B cell (primary cell): ENCODE measurements at places on chromosomes 4 and X. TPM values are rescaled to one million over a fixed set of nuclear protein-coding genes. Genes with fewer than 3 reads are reported as not detected.

Gene CLNK
- total RNA-seq: 0.49 and 0.57 TPM in 2 replicates

DNA sequence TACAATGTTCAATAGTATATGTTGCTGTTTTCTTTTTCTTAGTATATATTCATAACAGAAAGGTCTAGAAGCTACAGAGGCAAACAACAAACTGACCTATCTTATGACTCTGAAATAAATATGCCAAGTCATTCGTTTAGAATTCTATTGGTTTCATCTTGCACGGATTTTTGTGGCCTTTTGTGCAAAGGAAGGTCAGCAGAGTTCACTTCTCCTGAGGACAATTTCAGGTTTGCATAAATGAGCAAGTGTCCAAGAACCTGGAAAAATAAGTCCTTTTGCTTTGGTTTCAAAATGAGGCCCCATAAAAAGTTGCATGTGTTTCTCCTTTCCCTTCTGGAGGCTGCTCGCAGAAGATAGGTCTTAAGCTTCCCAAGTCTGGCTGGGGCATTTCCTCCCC is 156.9 kb downstream of the APBB2 start:
- H3K4me1 ChIP-seq: no peaks in the 10 kb centered on the region
- H3K27me3 ChIP-seq: no peaks in the 10 kb centered on the region
- no peaks in the 10 kb centered on the region for H3K36me3 ChIP-seq

Gene PORCN
- total RNA-seq: 12.8 and 13.0 TPM in 2 replicates

GRCh38 chr4:25437926-25438325 is 60.9 kb downstream of the ANAPC4 start:
- no peaks in the 10 kb centered on the region for H3K4me1 ChIP-seq
- no peak overlapping the region for H3K4me3 ChIP-seq
- H3K27me3 ChIP-seq: peaks cover 3% of the 10 kb centered on the region

Gene KCNIP4
- not detected in 2 replicates for total RNA-seq

- DNase-seq: no peak
- no peaks in the 10 kb centered on the region for H3K4me1 ChIP-seq
- H3K36me3 ChIP-seq: no peaks in the 10 kb centered on the region
Observed at GRCh38 chrX:140724736-140725135, 15.2 kb downstream of the LINC00632 start.

DNA sequence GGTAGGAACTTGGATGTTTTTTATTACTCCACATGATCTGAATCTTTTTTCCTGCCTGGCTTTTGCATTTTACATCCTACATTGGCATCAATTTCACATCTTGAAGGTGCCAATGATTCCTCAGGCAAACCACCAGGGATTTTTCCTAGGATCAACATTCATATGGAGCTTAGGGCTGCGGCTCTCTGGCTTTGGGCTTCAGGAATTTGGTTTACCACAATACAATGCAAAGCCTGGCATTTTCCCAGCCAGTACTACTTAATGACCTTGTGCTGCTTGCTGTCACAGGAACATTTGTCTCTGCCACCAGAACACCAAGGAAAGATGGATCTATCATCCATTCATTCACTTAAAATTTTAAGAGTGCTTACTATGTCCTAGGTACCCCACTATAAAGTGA is 180.7 kb downstream of the PDGFC start:
- no peaks in the 10 kb centered on the region for H3K36me3 ChIP-seq
- H3K4me3 ChIP-seq: no peak overlapping the region
- no peak overlapping the region for H3K27ac ChIP-seq
- H3K4me1 ChIP-seq: no peaks in the 10 kb centered on the region
- no peak for DNase-seq
- no peaks in the 10 kb centered on the region for H3K27me3 ChIP-seq

DNA sequence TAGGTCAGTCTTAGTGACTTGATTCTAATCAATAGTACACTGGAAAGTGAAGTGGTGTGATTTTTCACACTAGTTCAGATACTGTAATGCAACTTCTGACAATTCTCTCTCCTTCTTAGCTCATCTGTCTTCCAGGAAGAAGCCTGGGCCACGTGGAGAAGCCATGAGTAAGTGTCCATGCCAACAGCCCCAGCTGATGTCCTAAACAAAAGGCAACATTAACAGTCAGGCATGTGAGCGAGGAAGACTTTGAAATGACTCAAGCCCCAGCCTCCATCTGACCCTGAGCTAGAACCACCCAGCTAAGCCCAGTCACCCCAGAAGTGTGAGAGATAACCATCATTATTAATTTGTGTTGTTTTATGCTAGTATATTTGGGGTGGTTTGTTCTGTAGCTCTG is 115.7 kb upstream of the MAGEB16 start:
- no peaks in the 10 kb centered on the region for H3K27me3 ChIP-seq
- no peak overlapping the region for H3K27ac ChIP-seq
- no peak for DNase-seq
- H3K36me3 ChIP-seq: no peaks in the 10 kb centered on the region

DNA sequence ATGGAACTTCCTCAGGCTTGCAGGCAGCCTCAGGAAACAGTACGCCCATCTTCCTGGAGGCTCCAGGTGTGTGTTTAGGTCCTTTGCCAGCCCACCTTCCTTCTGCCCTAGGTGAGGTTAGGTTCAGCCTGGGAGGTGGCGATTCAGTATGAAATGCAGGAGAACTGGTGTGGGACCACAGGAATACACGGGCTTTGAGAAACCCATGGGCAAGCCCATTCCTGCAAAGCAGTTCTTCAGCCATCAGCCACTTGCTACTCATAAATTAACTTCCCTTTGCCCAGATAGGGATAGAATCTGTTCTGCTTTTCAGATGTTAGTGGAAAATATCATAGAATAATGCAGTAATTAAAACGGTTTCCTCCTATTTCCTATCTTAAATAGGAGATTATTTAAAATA is 32.2 kb downstream of the TBC1D14 start:
- no peak overlapping the region for H3K4me3 ChIP-seq
- no peak overlapping the region for H3K27ac ChIP-seq

- H3K4me3 ChIP-seq: no peak overlapping the region
- H3K27me3 ChIP-seq: no peaks in the 10 kb centered on the region
- DNase-seq: no peak
- H3K4me1 ChIP-seq: no peaks in the 10 kb centered on the region
- no peak overlapping the region for H3K27ac ChIP-seq
Observed at GRCh38 chrX:72641611-72642010, 69.0 kb upstream of the HDAC8 start.

- no peak for DNase-seq
- no peak overlapping the region for H3K27ac ChIP-seq
- H3K27me3 ChIP-seq: no peaks in the 10 kb centered on the region
- H3K4me3 ChIP-seq: no peak overlapping the region
- peaks cover 3% of the 10 kb centered on the region for H3K4me1 ChIP-seq
- H3K36me3 ChIP-seq: no peaks in the 10 kb centered on the region
Observed at GRCh38 chrX:39017716-39018115, 216.5 kb downstream of the MID1IP1 start.

Gene HS3ST1
- total RNA-seq: 4.3 and 5.4 TPM in 2 replicates

Gene SCRG1
- not detected in 2 replicates for total RNA-seq

DNA sequence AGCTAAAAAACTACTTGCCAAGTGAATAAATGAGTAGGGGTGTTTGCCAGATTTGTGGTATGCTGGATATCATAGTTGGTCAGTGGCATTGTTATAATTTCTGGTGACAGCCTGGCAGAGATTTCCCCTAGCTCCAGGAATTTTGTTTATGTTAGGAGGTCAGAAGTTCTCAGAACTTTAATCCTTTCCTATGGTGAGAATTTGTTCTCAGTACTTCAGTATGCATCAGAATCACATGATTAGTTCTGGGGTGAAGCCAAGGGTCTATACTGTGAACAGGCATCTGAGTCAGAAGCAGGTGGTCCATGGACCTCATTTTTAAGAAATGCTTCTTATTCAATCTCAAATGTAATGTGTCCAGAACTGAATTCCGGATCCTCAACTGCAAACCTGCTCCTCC is 10.5 kb downstream of the RASSF6 start:
- DNase-seq: no peak
- no peaks in the 10 kb centered on the region for H3K27me3 ChIP-seq
- H3K4me1 ChIP-seq: peaks cover 25% of the 10 kb centered on the region
- no peak overlapping the region for H3K4me3 ChIP-seq
- H3K36me3 ChIP-seq: no peaks in the 10 kb centered on the region
- H3K27ac ChIP-seq: no peak overlapping the region

DNA sequence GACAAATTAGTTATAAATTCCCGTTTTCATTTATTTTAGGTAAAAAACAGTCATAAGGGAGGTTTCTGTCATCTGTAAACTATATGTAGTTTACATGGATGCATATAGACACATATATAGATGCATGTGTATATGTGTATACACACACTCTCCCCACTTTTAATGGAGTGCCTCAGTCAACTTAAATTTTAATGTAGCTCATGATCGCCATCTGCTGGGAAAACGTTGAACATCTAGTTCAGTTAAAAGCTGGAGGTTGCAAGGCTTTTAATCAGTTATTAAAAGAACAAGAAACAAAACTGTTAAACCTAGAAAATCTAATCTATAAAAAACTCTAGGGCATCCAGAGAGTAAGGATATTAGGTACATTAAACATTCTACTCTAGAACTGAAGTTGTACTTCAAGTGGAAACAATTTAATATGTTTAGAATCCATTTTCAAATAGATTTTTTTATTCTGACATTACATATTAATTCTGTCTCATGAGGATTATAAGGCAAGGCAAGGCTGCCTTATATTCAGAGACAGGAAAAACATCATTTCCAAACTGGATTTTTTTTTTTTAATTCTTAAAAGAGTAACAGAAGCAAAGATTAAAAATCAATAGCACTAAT is 122.6 kb downstream of the SHISA3 start:
- peak; percentile 59 for DNase-seq
- no peak overlapping the region for H3K4me3 ChIP-seq
- H3K27ac ChIP-seq: no peak overlapping the region

Gene MAGEA1
- not detected in 2 replicates for total RNA-seq

- H3K4me3 ChIP-seq: no peak overlapping the region
- no peak for DNase-seq
- H3K36me3 ChIP-seq: peaks cover 4% of the 10 kb centered on the region
- H3K27ac ChIP-seq: no peak overlapping the region
- H3K4me1 ChIP-seq: no peaks in the 10 kb centered on the region
Observed at GRCh38 chr4:150308824-150309472, 230.7 kb downstream of the DCLK2 start.

DNA sequence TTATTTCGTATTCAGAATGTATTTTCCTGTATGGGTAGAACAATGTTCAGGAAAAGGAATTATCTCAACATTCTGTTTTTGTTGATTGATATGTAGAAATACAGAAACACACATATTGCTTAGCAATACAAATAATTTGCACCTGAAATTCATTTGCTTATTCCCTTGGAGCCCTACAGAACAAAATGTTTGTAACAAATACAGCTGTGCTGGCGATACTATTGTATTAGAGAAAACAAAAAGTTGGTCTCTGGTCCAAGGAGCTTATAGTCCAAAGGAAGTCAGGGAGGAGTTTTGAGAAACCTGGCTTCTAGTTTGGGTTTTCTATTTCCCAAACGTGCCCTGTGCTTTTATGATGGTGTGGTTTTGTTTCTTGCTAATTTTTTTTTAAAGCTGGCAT is 37.8 kb upstream of the CAPN6 start:
- no peaks in the 10 kb centered on the region for H3K27me3 ChIP-seq
- H3K36me3 ChIP-seq: no peaks in the 10 kb centered on the region
- H3K27ac ChIP-seq: no peak overlapping the region
- no peaks in the 10 kb centered on the region for H3K4me1 ChIP-seq

GRCh38 chrX:18119856-18120255 is 100.8 kb downstream of the BEND2 start:
- no peak overlapping the region for H3K4me3 ChIP-seq
- H3K4me1 ChIP-seq: no peaks in the 10 kb centered on the region
- H3K27me3 ChIP-seq: no peaks in the 10 kb centered on the region
- H3K27ac ChIP-seq: no peak overlapping the region
- DNase-seq: no peak
- H3K36me3 ChIP-seq: no peaks in the 10 kb centered on the region

- no peak overlapping the region for H3K4me3 ChIP-seq
- no peaks in the 10 kb centered on the region for H3K27me3 ChIP-seq
- H3K4me1 ChIP-seq: no peaks in the 10 kb centered on the region
- DNase-seq: no peak
Observed at GRCh38 chr4:56414135-56414670, 21.2 kb downstream of the PPAT start.

Gene DUSP9
- not detected in 2 replicates for total RNA-seq

Gene METAP1
- 40.0 and 42.6 TPM in 2 replicates for total RNA-seq

- no peak overlapping the region for H3K27ac ChIP-seq
- DNase-seq: no peak
- no peak overlapping the region for H3K4me3 ChIP-seq
- no peaks in the 10 kb centered on the region for H3K27me3 ChIP-seq
Observed at GRCh38 chrX:23332888-23333821, 1.5 kb upstream of the PTCHD1 start.

Gene SSX1
- not detected in 2 replicates for total RNA-seq

DNA sequence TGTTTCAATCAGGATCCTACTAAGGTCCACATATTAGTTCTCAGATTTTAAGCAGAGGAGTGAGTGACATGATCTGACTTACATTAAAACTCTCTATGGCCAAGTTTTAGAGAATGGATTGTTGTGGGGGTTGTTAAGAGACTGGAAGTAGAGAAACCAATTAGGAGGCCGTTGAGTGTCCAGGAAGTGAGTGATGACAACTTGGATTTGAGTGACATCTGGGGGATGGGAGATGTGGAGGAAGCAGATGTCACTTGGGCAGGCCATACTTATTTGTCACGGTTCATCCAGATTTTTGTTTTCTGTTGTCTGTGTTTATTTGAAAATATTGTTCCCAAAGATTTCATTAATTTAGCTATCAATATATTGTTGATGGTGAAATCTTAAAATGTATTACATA is 28.3 kb downstream of the ADD1 start:
- no peak overlapping the region for H3K27ac ChIP-seq
- no peak overlapping the region for H3K4me3 ChIP-seq
- H3K4me1 ChIP-seq: peaks cover 30% of the 10 kb centered on the region
- H3K27me3 ChIP-seq: no peaks in the 10 kb centered on the region

DNA sequence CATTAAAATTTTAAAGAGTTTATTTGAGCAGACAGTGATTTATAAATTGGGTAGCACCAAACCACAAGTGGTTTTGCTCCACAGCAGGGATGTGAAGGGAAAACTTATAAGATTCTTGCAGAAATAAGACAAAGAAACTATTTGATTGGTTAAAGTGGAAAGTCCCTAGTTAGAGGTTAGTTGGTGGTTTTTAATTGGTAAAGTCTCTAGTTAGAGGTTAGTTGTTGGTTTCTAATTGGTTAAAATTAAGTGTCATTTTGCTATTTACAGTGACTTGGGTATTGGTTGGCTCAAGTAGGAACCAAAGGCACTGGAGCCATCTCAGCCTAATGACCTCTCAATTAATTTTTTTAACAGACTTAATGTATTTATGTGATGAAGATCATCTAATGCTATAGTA is 23.0 kb downstream of the ATG4A start:
- no peak overlapping the region for H3K4me3 ChIP-seq
- no peaks in the 10 kb centered on the region for H3K27me3 ChIP-seq
- no peaks in the 10 kb centered on the region for H3K36me3 ChIP-seq
- DNase-seq: no peak
- H3K4me1 ChIP-seq: no peaks in the 10 kb centered on the region

- no peak overlapping the region for H3K27ac ChIP-seq
- H3K4me3 ChIP-seq: no peak overlapping the region
- H3K4me1 ChIP-seq: no peaks in the 10 kb centered on the region
- no peak for DNase-seq
- peaks cover 20% of the 10 kb centered on the region for H3K27me3 ChIP-seq
Observed at GRCh38 chr4:18082236-18082635, 60.7 kb upstream of the LCORL start.

Gene AKAP14
- not detected in 2 replicates for total RNA-seq

- H3K27ac ChIP-seq: peak overlapping the region; percentile 42
- H3K27me3 ChIP-seq: no peaks in the 10 kb centered on the region
- H3K4me1 ChIP-seq: peaks cover 15% of the 10 kb centered on the region
- no peaks in the 10 kb centered on the region for H3K36me3 ChIP-seq
- DNase-seq: no peak
- H3K4me3 ChIP-seq: no peak overlapping the region
Observed at GRCh38 chrX:41604766-41605543, 83.8 kb upstream of the GPR34 start.

- H3K27me3 ChIP-seq: no peaks in the 10 kb centered on the region
- no peaks in the 10 kb centered on the region for H3K4me1 ChIP-seq
Observed at GRCh38 chrX:115266300-115266699, 23.2 kb upstream of the LUZP4 start.
